ENCODE measurements at places on chromosomes 4 and X. TPM values are rescaled to one million over a fixed set of nuclear protein-coding genes. Genes with fewer than 3 reads are reported as not detected.

Gene AFM
- total RNA-seq: not detected

Gene LDB2
- not detected for total RNA-seq

Gene CSAG1
- total RNA-seq: not detected

Gene SLC49A3
- 0.48 TPM for total RNA-seq

Gene ABLIM2
- 0.54 TPM for total RNA-seq

Gene TNMD
- not detected for total RNA-seq

Gene TREX2
- total RNA-seq: 2.2 TPM

- no peak for DNase-seq
These were observed 12.9 kb upstream of the C4orf54 start for GRCh38 chr4:99670409-99671073.

- no peak for DNase-seq
These were observed 67.4 kb upstream of the FAM47B start for GRCh38 chrX:34875204-34875603.

DNA sequence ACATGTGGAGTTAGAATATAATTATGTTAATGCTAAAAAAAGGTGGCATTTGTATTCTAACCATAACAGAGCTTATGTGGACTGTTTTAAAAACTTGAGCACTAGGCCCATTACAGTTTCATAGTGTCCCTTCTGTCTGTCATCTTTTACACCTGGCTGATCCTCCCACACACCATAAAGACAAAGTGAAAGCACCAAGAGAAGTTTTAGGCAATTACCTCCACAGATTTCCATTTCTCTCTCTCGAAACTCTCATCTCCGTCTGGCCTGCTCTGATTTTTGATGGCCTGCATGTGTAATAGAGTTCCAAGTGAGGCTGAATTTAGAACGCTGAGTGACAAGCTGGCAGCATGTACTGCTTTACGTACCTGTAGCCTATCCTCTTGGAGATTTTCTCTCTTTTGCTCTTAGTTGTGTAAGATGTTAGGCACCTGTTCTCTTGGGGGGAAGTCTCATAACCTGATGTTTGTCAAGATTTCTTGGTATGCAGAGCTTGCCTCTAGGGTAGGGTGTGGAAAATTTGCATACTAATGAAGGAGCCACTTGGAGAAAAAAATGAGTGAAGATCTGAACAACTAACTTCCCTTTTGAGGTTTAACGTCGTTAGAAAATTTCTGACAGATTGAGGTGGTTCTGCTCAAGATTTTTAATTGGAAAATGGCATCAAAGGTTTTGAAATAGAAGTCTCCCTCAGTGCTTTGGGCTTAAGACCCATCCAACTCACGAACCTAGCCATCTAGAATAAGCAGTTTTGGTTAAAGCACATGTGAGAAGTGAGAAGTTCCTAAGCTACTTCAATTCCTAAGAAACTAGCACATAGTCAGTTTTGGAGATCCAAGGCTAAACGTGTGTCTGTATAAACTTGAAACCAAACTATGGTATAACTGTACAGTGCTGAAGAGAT is 57.6 kb upstream of the RAP1GDS1 start:
- peak; percentile 4 for DNase-seq

GRCh38 chr4:14743601-14744000 is 258.7 kb upstream of the CPEB2 start:
- no peak for DNase-seq

GRCh38 chrX:46589977-46590723 is 16.6 kb downstream of the CHST7 start:
- DNase-seq: no peak

DNA sequence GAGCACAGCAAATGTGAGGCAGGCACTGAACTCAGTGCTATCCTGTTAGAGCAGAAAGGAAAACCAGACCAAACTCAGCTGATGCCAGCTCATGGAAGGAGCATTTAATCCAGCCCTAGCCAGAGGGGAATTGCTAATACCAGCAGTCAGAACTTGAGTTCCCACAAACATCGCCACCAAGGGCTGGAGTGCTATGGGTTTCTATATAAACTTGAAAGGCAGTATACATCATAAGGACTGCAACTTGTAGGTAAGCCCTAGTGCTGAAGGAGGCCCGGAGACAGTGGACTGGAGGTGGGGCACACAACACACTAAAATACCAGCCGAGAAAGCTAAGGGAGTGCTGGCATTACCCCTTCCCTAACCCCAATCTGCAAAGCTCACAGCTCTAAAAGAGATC is 440.2 kb downstream of the PRR32 start:
- DNase-seq: no peak

- DNase-seq: no peak
These were observed 752.9 kb downstream of the TRAM1L1 start for GRCh38 chr4:116332508-116332907.

DNA sequence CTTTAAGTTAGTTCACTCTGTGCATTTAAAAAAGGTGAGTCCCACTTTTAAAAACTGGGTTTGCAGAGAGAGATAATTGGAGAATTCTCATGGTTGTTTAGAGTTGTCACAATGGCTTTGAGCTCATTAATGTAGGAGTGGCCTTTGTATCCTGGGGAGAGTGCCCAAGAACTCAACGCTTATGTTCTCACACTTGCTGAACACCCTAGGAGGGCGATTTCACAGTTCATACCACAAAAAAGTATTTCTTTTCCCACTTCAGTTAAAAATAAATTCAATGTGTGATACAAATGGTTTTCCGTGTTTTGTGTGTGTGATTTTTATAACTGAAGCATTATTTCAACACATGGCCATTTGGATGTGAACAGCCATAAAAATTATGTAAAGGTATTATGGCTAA is 8.4 kb downstream of the EMCN start:
- no peak for DNase-seq

DNA sequence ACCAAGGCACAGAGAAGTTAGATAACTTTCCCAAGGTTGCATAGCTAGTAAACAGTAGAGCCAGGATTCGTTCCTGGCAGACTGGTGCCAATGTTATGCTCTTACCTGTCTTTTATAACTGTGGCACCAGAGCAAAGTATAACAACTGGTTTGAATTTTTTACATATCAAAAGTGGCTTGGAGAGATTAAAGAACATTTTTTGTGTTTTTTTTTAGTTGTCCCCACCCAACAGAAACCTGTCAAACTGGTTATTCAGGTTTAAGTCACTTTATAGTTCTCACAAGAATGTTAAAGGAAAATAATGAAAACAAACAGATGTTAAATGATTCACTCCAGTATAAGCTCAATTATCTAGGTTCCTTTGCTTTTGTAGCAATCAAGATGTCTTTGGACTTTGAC is 15.6 kb upstream of the FAM47E start:
- no peak for DNase-seq

GRCh38 chr4:38752372-38752940 is 30.3 kb downstream of the TLR10 start:
- no peak for DNase-seq

DNA sequence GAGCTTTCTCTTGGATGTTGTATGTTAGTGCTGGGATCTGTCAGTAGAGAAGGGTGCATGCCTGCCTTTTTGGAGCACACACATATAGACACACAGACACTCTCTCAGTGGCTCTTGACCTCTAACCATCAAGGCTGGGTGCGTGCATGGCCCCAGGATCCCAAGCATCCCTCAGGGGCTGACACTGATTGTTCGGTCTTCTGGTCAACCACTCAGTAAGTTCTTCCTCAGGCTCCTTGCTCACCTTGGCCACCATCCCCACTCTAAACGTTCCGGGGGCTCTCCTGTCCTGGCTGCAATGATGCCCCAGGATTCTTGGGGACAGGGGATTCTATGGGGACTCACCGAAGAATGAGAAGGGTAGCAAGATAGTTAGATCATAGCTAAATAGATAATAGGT is 179.6 kb downstream of the SHOX start:
- no peak for DNase-seq

GRCh38 chr4:101186567-101187184 is 160.7 kb downstream of the PPP3CA start:
- no peak for DNase-seq

GRCh38 chr4:146134761-146135445 is 40.6 kb upstream of the LSM6 start:
- no peak for DNase-seq

DNA sequence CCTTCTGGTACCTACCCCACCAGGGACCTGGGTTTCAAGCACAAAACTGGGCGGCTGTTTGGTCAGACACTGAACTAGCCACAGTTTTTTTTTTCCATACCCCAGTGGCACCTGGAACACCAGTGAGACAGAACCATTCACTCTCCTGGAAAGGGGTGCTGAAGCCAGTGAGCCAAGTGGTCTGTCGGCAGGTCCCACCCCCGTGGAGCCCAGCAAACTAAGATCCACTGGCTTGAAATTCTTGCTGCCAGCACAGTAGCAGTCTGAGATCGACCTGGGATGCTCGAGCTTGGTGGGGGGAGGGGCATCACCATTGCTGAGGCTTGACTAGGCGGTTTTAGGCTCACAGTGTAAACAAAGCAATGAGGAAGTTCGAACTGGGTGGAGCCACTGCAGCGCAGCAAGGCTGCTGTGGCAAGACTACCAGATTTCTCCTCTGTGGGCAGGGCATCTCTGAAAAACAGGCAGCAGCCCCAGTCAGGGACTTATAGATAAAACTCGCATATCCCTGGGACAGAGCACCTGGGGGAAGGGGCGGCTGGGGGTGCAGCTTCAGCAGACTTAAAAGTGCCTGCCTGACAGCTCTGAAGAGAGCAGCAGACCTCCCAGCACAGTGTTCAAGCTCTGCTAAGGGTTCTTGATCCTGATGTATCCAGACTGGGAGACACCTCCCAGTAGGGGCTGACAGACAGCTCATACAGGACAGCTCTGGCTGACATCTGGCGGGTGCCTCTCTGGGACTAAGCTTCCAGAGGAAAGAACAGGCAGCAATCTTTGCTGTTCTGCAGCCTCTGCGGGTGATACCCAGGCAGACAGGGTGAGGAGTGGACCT is 223.0 kb downstream of the COX18 start:
- DNase-seq: no peak

- no peak for DNase-seq
These were observed 29.6 kb downstream of the PHOX2B start for GRCh38 chr4:41718907-41719306.

DNA sequence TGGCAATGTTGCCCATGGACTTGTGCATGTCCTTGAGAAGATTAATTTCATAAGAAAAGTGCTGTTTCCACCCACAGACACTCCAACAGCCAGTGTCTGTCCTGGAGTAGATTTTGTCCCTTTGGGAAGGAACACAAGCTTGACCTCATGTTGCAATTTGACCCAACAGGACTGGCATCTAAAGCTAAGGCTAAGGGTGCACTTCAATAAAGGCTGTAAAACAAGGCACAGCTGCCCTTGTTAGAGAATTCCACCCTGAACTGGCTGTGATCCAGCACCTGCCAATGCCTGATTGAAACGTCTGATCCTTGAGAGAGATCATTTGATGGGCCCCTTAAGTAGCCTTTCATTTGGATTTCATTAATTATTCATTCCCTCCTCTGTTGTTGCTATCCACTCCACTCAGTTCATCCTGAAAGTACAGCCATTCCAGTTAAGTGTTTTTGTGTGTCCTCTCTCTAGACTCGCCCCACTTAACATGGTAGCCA is 56.2 kb downstream of the CD99L2 start:
- DNase-seq: no peak

GRCh38 chrX:49233176-49233575 is at the start of gene CACNA1F:
CACNA1F (minus strand) TSS chrX:49233340; CDS start chrX:49233309, 31 bp downstream.
- no peak for DNase-seq

GRCh38 chr4:160847228-160847627 is 1316.6 kb downstream of the FSTL5 start:
- DNase-seq: no peak

All from activated T-cell treated with anti-CD3 and anti-CD28 coated beads, Interleukin-2, amount 50 U/mL, for 4 hours (primary cell).